Tongue (tissue), 3 donors: ENCODE measurements at places on chromosomes 7 and 10. TPM values are rescaled to one million over a fixed set of nuclear protein-coding genes. Genes with fewer than 3 reads are reported as not detected.

Gene ZCWPW1
- total RNA-seq = 2.1 TPM

Gene PLXDC2
- total RNA-seq = 54.1 TPM

Gene NEUROG3
- total RNA-seq = not detected

Gene GIMAP8
- total RNA-seq = 12.2 TPM

Gene C1QL3
- not detected for total RNA-seq

Gene PURB
- 54.4 TPM for total RNA-seq

Gene LRGUK
- total RNA-seq = 1.6 TPM

Gene SYCE1
- total RNA-seq = not detected

Gene SEMA3A
- total RNA-seq = 16.1 TPM

Gene VAX1
- not detected for total RNA-seq

Gene CLCN1
- 3.1 TPM for total RNA-seq

Gene GIMAP5
- total RNA-seq = 23.8 TPM

Gene SRGN
- 49.6 TPM for total RNA-seq

Gene CRHR2
- 0.51 TPM for total RNA-seq

Gene PVRIG
- total RNA-seq = not detected

Gene BMPER
- 30.2 TPM for total RNA-seq

Gene PTPRZ1
- 31.5 TPM for total RNA-seq

Gene KCNMA1
- total RNA-seq = 34.3 TPM

Gene HPSE2
- 18.3 TPM for total RNA-seq

Gene FERD3L
- total RNA-seq = not detected

Gene VSTM4
- 56.1 TPM for total RNA-seq

Gene OR2A12
- total RNA-seq = not detected

Gene TCERG1L
- total RNA-seq = 0.31 TPM

Gene KCNIP2
- 0.92 TPM for total RNA-seq

Gene HKDC1
- 0.51 TPM for total RNA-seq

Gene MOGAT3
- total RNA-seq = not detected

Gene TMEM176A
- 13.6 TPM for total RNA-seq

Gene SPDYE2B
- not detected for total RNA-seq

Gene ITPRID1
- total RNA-seq = 0.92 TPM

Gene MMRN2
- total RNA-seq = 53.6 TPM

Gene ITGA8
- total RNA-seq = 18.8 TPM

Gene LAMB4
- total RNA-seq = 3.1 TPM

Gene NEURL1
- 46.2 TPM for total RNA-seq

Gene ENTPD7
- total RNA-seq = 9.7 TPM

Gene TRAPPC14
- 4.5 TPM for total RNA-seq
